Activated CD4-positive, alpha-beta T cell treated with anti-CD3 and anti-CD28 coated beads for 36 hours (primary cell): ENCODE measurements at places on chromosomes 1 and 21.
A peak's percentile ranks its signal among the peaks of the same experiment; 100 is the strongest.

GRCh38 chr1:100266741-100267140, 725 bp downstream of the RTCA start:
- peak; percentile 45 for DNase-seq

GRCh38 chr1:201759194-201759815, 69.7 kb upstream of the IPO9 start:
- no peak for DNase-seq

GRCh38 chr1:233347338-233347737, 19.8 kb downstream of the MAP3K21 start:
- no peak for DNase-seq

GRCh38 chr1:211309617-211310016, 17.0 kb upstream of the TRAF5 start:
- no peak for DNase-seq

- DNase-seq: no peak
Observed at GRCh38 chr1:198606020-198606438, 32.8 kb upstream of the PTPRC start.

DNA sequence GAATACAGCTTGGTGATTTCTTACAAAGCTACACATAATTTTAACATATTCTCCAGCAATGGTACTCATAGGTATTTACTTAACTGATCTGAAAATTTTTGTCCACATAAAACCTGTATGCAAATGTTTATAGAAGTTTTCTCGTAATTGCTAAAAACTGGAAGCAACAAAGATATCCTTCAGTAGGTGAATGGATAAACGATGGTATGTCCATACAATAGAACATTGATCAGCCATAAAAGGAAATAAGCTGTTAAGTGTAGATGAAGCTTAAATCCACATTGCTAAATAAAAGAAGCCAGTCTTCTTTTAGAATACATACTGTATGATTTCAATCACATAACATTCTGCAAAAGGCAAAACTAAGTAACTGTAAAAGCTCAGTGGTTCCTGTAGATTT, 224.8 kb upstream of the DPYD start:
- DNase-seq: no peak

GRCh38 chr1:58399176-58399575, 147.3 kb downstream of the OMA1 start:
- DNase-seq: no peak

- no peak for DNase-seq
Observed at GRCh38 chr1:109772658-109773202, 9.0 kb upstream of the EPS8L3 start.

DNA sequence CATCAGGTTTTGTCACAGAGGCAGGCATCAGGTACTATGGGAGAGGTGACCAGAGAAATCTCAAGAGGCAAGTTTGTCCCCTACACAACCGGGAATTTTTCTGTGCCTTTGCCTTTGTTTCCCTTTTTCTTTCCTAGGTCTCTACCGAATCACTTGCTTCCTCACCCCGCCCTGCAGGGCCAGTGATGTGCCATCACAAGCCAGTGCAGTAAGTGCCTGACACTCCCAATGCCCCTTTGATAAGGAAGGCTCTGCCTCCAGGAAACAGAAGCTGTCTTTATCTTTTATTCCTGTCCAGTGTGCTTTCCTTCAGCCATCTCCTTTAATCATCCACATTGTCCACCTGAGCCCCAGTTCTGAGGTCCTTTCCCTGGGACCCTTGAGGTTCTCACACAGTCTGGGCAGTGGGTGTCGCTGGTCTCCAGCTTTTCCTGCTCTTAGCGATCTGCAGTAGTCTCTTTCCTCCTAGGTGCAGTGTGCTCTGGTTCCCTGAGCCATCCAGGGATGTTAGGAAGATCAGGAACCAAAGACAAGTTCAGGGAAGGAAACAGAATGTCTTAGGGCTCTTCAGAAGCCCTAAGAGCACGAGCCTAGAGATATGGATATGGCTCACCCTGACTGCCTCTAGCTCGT, 36.6 kb downstream of the GJA5 start:
- DNase-seq: peak; percentile 41

- DNase-seq: no peak
Observed at GRCh38 chr1:96520579-96520947, 201.0 kb upstream of the PTBP2 start.

GRCh38 chr1:204092632-204093420, 19.9 kb downstream of the SOX13 start:
- no peak for DNase-seq

DNA sequence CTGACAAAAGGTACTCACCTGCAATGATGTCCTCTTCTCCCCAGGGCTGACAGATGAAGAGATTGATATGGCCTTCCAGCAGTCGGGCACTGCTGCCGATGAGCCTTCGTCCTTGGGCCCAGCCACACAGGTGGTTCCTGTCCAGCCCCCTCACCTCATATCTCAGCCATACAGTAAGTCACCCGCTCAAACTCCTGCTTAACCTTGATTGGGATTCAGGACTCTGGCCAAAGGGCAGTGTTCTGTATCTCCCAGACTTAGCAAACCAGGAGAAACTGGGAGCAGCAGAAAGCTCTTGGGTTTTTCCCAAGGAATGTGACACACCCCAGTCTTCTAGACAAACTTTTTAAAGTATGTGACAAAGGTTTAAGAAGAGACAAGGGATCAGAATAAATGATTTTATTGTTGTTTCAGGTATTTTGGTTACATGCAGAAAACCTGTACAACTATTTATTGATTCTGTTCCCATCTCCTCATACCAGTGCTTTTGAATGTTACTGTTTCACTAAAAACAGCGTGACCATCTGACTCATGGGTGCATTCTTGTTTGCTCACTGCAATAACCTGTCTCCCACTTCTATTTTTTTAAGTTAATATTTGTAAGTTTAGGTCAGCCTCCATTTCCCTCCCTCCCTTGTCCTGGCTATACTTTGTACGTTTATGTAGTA, 124.6 kb downstream of the PEX14 start:
- no peak for DNase-seq

DNA sequence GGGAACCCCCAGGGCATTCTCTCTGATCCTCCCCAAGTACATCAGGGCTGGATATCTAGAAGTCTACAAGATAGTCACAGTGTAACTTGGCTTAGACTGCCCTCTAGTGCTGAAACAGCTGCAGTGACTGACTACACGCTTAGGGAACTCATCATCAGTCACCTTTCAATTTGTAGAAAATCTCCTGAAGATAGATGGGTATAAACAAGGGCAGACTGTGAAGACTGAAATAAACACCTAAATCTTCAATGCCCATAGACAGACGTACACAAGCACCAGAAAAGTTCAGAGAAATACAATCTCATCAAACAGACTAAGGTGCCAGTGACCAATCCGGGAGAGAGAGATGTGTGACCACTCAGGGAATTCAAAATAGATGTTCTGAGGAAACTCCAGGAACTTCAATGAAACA, 46.6 kb downstream of the PACC1 start:
- peak; percentile 67 for DNase-seq

GRCh38 chr1:229886636-229887035, 180.4 kb upstream of the GALNT2 start:
- no peak for DNase-seq

- no peak for DNase-seq
Observed at GRCh38 chr1:21938732-21939538, 1.8 kb upstream of the HSPG2 start.

- DNase-seq: no peak
Observed at GRCh38 chr1:25896266-25896665, 10.0 kb downstream of the STMN1 start.

GRCh38 chr1:194167956-194168640, 981.7 kb upstream of the B3GALT2 start:
- no peak for DNase-seq

- no peak for DNase-seq
Observed at GRCh38 chr1:199510314-199510713, 517.2 kb upstream of the NR5A2 start.

DNA sequence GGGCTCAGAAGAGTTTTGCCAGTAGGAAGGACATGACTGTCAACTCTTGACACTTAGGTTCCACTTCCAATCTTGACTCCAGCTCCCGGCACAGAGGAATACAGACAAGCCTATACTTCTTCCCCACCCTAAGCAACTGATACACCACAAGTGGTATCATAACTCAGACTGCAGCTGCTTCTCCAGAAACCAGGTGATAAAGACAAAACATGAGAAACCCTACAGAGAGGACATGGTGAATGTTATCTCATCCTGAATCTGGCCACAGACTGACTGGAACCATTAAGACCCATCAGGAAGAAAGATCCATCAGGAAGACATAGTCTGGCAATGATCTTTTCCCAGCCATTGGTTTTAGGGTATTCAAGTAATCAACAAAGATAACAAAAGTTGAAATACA, 13.8 kb downstream of the PAXBP1 start:
- no peak for DNase-seq

GRCh38 chr21:29656504-29657239, 283.1 kb downstream of the GRIK1 start:
- peak; percentile 7 for DNase-seq

DNA sequence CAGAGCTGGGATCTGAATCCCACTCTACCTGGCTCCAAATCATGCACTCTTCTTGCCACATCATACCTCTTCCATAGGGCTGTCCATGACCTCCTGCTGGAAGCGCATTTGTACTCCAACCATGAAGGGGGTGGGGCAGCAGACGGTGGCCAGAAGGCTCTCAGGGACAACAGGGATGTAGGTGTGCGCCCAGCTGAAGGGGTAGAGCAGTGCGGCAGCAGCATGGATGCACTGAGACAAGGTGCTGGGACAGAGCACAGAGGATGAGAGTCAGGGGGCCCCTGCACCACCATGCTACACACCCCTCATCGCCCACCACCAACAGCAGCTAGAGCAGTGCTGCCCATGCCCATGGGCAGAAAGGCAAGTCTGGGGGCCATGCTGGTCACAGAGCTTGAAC, 8.4 kb downstream of the DENND2D start:
- DNase-seq: no peak

DNA sequence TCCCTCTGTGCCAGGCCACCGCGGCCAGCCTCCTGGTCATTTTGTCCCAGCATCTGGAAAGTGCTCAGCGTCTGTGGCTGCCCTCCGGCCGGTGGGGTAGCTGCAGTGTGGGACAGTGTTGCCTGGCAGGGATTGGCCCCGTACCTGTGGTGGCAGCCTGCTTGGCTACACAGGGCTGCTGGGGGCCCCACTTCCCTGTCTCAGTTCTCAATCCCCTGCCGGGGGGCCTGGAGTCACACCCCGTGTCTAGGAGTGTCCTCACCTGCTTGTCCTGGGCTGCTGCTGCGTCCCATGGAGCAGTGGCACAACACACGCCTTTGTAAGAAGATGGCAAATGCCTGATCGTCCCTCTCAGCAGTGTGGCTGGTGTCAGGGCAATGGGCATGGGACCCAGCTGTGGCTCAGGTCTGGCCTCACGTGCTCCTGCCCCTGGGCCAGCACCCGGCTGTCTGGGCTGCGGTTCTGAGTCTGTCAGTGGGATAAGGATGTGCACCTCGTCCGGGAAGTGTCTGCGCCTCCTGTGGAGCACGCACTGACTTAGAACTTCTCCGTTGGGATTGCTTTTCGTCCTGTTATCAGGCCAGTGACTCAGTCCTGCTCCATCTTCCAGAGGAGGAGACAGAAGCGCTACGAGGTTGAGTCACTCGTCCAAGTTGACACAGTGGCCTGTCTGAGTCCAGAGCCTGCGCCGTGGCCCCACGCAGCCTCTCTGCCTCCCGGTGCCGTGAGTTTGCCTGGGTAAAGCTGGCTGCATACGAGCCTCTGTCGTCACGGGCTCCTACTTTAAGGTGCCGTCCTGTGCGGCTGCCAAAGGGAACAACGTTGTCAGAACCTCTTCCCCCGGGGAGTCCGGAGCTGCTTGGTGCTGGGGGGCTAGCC, 41.0 kb downstream of the CRYAA start:
- DNase-seq: no peak

GRCh38 chr1:55931081-55931940, 648.1 kb downstream of the PLPP3 start:
- DNase-seq: no peak

DNA sequence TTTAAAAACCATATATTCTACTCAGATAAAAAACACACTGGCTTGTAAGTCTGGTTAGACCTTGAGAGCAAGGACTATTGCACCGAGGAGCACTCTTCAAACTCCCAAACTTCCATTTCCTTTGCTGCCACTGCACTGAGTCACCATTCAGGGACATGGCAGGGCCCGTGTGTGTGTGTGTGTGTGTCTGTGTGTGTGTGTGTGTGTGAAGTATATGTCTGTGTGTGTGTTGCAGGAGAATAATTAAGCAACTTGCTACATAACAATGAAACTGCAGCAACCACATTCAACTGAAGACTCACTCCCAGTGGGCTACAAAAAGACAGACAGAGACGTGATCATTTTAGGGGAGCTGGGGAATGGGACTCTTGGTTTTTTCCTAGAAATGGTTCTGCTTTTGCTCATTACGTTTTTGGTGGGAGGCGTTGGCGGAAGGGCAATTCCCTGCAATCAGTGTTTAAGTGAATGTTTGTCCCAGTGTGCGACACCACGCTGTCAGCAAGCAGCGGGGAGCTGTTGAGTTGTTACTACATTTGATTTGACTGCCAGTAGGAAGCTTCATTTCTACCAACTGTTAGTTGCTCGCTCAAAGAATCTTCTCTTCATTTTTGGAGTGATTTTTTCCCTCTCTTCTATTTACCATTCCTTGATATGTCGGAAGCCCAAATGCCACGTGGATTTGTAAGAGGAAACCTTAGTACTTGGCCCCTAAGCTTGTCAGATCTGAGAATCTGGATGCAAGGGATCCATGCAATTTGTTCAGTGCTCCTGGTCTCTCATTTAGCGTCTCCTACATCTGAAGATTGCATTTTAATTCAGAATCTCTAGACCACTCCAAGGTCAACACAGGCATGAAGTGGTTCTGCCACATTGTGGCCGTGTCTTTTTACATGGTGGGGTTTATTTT, 36.1 kb downstream of the ESRRG start:
- DNase-seq: no peak

DNA sequence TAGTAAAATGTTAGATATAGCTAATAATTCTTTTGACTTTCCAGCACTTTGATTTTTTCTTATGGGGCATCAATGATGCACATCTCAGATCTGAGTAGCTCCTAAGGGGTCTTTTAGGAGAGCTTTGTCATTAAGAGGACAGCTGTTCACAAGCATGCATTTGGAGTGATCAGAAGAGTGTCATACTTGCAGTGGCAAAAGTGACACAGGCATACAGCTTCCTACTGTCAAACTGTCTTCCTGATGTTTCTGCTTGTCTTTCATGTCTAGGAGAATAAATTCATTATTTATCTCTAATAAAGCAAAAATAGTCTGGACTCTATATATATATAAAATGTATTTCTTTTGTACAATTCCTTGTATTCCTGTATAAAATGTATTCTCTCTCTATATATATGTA, 273.0 kb downstream of the PAPPA2 start:
- DNase-seq: no peak

- DNase-seq: no peak
Observed at GRCh38 chr1:14826731-14827326, 228.3 kb downstream of the KAZN start.
